Right cardiac atrium (tissue), 5 donors: ENCODE measurements at places on chromosomes 1 and 21.

DNA sequence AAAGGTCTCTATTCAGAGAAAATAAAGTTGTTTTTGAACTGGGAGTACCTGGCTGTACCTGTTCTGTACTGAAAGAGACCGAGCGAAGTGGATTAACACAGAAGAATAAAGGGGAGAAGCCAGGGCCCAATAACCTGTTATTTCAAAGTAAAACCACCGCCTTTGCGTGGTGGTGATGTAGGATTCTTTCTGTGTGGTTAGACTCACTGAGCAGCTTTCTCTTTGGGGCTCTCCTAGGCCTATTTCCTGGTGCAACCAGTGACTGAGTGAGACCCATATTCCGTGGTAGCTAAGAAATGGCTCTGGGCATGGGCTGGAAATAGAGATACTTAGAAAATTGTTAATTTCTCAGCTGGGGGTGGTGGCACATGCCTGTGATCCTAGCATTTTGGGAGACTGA, 99.9 kb downstream of the XCL2 start:
- no peak for DNase-seq

DNA sequence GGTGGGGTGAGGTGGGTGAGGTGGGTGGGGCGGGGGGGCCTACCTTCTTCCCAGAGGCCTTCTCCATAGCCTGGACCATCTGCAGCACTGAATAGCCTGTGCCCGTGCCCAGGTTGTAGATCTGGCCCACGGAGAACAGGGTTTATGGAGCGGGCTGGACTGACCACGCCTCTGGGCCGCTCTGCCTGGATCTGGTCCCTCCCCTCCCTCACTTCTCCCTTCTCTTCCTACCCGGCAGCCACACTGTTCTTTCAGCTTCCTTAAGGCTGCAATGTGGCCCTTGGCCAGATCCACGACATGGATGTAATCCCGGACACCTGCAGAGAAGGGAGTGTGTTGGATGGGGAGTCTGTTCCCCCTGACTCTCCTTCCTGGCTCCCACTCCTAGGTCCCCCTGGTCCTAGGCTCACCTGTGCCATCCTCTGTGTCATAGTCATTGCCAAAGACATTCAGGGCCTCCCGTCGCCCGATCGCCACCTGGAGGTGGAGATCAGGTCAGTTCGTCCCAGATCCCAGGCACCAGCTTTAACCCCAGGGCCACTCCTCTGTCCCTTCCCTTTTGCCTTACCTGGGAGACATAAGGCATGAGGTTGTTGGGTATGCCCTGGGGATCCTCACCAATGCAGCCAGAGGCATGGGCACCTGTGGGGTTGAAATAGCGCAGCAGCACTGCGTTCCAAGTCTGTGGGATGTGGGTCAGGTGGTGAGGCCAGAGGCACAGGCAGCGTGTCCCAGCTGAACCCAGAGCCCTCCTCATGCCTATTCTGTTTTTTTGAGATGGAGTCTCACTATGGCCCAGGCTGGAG, 3.9 kb downstream of the GALE start:
- DNase-seq: no peak

GRCh38 chr1:15259622-15260007, 12.6 kb downstream of the FHAD1 start:
- no peak for DNase-seq

DNA sequence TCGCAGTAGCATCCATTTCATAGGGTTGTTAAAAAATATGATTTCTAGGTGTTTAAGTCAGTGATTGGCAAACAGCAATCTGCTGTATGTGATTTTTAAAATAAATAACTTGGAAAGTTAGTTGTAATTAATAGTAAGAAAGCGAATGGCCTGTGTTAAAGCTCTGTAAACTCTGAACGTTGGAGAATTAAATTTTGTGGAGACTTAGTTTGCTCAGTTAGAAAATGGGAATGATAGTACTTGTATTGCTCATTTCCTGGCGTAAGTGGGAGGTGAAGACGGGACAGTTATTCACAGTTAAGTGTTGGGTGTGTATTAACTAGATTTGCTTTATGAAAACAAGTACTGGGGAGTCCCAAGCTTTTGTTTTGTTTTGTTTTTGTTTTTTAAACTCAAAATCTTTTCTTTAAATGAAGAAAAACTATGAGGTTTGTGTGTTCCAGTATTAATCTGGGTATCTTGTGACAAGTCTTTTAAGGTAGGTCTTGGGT, 995 bp downstream of the CACYBP start:
- DNase-seq: no peak

- no peak for DNase-seq
Measured at GRCh38 chr1:100883963-100884362, 10.7 kb downstream of the EXTL2 start.

GRCh38 chr21:24220446-24220845, 1386.8 kb downstream of the MRPL39 start:
- DNase-seq: no peak

GRCh38 chr21:31580866-31581276, 78.6 kb upstream of the SOD1 start:
- DNase-seq: peak; percentile 72

GRCh38 chr21:45512626-45513002, 29.6 kb downstream of the SLC19A1 start:
- peak; percentile 39 for DNase-seq

DNA sequence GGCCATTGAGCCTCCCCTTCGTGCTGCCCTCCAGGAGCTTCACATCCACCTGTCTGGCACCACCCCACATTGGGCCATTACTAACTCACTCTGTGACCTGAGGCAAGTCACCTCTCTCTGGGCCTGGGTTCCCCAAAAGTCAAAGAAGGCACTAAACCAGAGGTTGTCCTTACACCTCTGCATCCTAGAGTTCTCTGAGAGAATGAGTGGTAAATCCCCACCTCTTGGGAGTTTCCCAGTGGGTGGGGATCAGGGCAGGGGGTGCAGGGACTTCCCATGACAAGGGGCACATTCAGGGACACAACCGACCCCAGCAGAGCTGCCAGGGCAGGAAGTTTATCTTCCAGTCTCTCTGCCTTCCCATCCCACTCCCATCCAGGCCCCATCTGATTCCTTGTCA, 99.7 kb downstream of the EPHB2 start:
- DNase-seq: no peak

DNA sequence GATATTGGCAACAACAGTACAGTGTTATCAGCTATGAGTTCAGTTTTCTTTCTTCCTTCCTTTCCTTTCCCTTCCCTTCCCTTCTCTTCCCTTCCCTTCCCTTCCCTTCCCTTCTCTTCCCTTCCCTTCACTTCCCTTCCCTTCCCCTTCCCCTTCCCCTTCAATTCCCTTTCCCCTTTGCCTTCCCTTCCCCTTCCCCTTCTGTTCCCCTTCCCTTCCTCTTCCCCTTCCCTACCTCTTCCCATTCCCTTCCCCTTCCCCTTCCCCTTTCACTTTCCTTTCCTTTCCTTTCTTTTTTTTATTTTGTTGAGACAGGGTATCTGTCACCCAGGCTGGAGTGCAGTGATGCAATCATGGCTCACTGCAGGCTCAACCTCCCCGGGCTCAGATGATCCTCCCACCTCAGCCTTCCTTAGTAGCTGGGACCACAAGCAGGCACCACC, 72.3 kb upstream of the CAPZB start:
- no peak for DNase-seq

DNA sequence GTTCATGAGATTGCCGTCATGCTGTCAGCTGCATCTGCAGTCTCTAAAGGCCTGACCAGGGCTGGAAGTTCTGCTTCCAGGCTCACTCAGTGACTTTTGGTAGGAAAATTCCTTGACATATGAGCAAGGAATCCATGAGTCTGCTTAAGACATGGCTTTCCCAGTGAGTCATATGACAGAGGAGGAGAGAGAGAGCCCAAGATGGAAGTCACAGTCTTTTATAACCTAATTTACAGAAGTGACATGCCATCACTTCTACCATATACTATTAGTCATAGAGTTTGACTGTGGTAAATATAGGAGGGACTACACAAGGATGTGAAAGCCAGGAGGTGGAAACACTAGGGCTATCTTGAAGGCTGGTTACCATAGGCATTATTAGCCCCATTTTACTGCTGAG, 115.2 kb downstream of the ROR1 start:
- DNase-seq: no peak

DNA sequence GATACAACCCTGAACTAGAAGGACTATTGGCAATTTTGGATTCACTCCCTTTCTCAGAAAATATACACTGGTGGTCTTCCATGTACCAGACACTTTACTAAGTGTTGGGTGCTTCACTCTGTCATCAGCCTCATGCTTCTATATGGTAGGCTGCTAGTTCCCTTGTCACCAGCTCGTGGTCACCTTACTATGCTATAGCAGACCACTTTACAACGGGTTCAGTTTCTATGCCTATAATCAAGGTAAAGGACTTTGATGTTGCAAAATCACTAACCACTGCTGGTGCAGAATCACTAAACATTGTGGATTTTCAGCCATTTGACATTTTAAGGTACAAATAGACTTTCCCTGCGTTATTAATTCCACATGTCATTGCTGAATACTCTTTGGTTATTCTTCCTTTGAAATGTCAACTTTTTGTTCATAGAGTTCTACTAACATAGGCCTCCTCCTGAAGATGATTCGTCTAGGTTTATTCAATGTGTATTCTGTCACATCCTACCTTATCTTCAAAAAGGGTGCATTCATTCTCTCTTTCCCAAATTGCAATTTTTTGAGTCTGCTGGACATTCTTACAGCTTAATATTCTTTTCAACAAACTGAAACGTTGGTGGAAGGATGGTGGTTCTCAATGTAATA, 78.3 kb downstream of the LRRC8C start:
- DNase-seq: no peak

GRCh38 chr1:109622895-109623294, 3.3 kb downstream of the AMPD2 start:
- DNase-seq: peak; percentile 43

DNA sequence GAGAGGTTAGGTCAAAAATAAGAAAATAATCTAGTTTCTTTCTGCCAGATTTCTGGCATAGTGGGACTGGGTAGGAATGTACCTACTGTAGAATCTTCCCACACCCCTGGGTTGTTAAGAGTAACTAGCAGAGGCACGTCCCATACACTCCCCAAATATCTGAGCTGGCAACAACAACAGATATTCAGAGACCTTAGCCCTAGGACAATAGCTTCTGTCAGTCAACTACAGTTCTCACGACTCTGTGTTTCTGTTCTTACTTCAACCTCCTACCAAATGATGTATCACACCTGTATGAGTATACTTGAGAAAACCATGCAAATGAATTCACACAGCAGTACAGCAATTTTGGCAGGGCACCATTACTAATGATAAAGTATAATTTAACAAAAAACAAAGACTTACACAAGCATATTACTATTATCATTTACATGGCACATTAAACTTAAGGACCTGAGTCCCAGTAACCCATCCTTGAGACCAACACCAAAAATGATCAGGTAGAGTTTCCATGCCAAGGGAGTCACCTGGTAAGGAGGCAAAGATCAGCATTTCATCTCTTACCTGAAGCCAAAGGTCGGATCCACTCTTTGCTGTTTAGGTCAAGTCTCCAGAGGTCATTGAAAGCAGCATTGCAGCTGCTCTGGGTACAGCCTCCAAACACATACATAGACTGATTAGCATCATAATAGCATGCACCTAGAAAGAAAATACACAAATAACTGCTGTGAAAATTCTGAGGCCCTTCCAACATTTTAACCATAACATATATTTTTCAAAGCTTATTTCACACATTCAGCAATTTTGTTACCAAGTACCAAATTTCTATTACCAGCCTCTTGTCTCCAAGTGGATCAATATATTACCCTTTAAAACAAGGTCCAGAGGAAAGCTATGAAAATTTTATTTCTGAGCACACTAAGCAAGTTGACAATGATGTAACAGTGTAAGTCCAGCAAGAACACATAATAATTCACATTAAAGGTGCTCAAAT, 57.5 kb upstream of the CPLANE2 start:
- no peak for DNase-seq

GRCh38 chr1:176656257-176656995, 193.5 kb downstream of the PAPPA2 start:
- no peak for DNase-seq

GRCh38 chr1:117093091-117093534, 28.4 kb downstream of the TRIM45 start:
- no peak for DNase-seq

- DNase-seq: no peak
Measured at GRCh38 chr1:224617410-224618355, 1.6 kb downstream of the CNIH3 start.

DNA sequence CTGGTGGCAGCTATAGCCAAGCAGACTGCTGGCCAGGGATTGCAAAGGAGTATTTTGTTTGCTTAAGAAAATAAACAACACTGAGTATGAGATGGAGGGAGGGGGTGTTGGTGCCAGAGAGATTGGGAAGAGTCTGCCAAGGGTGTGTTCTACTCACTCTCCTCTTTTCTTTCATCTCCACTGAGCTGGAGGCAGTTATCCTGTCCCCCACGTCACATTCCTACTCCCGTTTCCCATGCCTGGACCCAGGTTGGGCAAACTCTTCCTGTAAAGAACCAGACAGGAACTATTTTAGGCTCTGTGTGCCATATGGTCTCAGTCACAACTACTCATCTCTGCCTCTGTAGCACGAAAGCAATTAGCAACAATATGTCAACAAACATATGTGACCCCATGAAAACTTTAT, 1.4 kb upstream of the IL24 start:
- no peak for DNase-seq
